Ovary (tissue), 10 donors: ENCODE measurements at places on chromosomes 13 and 19.

DNA sequence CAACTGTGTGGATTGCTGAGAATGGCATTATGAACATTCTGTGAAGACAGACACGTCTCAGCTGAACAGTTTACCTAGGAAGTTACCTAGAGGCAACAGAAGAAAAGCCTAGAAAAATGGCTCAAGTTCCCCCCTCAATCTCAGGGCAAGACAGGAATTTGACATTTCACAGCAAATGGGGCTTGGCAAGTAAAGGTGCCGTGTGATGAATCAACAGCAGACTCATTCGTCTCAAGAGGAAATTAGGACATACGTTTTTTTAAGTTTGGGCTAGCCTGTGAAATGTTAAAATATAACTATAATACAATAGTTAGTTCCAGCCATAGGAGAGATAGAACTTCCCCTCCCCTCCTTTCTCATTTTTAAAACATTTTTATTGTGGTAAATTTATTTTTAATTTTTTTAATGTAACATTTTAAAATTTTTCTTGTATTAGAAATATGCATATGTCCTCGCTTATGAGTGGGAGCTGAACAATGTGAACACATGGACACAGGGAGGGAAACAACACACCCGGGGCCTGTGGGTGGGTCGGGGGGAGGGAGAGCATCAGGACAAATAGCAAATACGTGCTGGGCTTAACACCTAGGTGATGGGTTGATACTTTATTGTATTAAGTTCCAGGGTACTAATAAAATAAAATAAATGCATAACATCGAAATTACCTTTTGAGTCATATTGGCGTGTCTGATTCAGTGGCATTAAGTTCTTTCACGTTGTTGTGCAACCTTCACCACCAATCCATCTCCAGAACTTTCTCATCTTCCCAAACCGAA lies 116.0 kb downstream of the COL4A2 start:
- no peak for DNase-seq

GRCh38 chr13:18948012-18948663 lies 233.5 kb downstream of the TUBA3C start:
- DNase-seq = no peak

DNA sequence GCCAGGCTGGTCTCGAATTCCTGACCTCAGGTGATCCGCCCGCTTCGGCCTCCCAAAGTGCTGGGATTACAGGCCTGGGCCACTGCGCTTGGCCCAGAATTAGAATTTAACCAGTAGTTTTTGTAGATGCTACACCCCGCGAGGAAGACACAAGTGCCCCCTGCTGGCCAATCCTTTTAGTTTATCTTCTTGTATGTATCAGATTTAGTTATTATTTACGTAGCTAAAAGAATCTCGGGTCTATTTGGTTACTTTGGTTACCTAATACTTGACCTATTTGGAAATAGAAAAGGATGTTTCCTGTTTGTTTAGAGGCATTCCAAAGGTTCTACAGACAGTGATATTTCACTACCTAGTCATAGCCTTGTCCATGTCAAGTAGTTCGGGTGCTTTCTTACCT lies 22.0 kb downstream of the MUC16 start:
- DNase-seq = no peak

DNA sequence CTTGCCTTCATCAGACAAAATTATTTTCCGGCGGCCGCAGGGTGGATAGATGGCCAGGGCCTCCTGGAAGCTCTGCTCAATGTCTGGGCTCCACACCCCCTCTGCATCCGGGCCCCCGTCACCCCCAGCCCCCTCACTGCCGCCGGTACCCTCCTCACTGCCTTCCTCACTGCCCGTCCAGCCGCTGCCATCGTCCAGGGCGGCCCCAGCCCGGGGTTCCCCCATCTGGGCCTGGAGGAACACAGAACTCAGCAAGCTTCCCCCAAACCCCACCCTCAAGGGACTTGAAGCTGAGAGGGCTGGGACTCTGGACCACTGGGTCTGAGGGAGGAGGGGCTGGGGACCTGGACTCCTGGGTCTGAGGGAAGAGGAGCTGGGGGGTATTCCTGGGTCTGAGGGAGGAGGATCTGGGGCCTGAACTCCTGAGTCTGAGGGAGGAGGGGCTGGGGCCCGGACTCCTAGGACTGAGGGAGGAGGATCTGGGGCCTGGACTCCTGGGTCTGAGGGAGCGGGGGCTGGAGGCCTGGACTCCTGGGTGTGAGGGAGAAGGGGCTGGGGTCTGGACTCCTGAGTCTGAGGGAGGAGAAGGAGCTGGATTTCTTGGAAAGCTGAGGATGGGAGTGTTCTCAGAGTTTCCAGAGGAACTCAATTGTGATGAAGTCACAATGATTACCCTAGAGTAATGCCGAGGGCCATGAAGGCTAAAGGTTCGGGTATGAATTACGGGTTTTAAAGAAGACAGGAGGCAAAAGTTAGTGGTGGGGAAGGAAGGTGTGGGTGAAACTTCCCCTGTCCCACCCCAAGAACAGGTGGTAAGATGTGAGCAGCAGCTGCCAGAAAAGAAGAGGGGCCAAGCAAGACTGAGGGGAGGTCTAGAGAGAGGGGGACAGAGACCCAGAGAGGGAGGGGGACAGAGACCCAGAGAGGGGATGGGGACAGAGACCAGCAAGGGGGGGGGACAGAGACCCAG lies 2.1 kb downstream of the TEAD2 start:
- no peak for DNase-seq

DNA sequence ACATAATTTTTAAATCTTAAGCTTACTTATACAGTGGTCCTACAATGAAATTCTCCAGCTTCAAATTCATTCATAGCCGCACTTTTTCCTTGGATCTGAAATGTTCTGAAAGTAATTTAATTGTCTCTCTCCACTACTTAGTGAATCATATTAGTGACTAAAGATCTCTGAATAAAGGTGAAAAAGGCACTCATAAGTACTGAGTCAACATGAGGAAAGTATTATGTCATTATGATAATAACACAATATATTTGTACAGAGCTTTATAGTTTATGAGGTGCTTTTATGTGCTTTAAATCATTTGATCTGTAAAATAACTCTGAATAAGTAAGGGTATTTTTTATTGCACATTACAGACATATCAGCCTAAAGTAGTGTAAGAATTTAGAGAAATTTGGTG lies 628.2 kb upstream of the SLITRK5 start:
- no peak for DNase-seq

GRCh38 chr13:66339214-66339613 lies 890.9 kb downstream of the PCDH9 start:
- DNase-seq = no peak
